ENCODE measurements at places on chromosomes 11 and 22.

DNA sequence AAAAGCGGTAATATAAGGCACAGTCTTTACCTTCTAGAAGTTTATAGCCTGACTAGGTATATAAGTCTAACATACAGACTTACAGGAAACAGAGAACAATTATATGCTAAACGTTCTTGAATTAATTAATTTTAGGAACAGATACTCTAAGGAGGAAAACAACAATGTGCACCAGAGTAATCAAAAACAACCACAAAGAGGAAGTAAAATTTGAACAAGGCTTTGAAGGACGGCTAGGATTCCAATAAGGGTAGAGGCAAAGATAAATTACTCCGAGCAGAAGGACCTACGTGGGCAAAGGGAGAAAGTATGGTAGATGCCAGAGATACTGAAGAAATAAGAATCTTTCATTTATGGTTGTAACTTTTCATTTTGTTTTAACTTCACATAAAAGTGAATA, 54.4 kb downstream of the ENTHD1 start:
- DNase-seq = no peak

- no peak for DNase-seq
These were observed 12.8 kb downstream of the MOB2 start for GRCh38 chr11:1473786-1474185.

DNA sequence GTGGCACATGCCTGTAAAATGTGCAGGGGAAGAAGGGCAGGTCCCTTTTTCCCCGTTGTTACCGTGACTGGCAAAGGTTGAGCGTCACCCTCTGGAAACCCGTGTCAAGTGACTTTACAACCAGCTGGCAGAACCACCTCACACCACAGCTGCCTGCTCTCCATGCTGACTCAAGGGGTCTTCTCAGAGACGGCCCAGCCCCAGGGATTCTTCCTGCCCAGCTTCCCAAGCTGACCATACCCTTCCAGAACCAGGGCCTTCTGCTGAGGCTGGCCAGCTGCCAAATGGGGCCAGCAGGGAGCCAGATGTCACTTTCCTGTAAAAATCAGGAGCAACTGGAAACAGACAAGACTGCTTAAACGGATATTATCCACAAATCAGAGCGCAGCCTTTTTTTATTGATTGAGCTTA, 6.3 kb downstream of the PC start:
- no peak for DNase-seq

DNA sequence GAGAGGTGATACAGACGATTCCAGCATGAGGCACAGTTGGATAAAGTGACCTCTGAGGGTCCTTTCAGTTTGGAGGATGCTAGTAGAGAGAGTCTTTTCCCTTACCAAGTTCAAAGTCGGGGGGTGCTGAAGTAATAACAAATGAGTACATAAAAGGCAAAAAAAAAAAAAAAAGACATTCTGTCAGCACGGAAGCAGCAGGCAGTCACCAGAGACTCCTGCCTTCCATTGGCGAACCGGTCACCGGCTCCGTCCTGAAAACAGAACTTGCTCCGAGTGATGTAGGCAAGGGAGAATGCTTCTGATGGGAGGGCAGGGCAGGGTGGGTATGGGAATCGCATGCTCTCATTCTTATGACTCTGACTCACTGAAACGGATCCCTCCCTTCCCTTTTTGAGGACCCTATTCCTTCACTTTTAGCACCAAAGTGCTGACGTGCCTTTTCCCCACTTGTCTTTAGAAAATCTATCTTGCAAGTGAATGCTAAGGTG, 65.9 kb downstream of the PRR5L start:
- DNase-seq = no peak

- DNase-seq = no peak
These were observed 25.4 kb downstream of the NEU3 start for GRCh38 chr11:75014129-75014528.

GRCh38 chr11:83933008-83933407, 646.8 kb upstream of the CCDC90B start:
- no peak for DNase-seq

- DNase-seq = peak; percentile 87
These were observed 5.7 kb downstream of the PIK3IP1 start for GRCh38 chr22:31286360-31287255.

DNA sequence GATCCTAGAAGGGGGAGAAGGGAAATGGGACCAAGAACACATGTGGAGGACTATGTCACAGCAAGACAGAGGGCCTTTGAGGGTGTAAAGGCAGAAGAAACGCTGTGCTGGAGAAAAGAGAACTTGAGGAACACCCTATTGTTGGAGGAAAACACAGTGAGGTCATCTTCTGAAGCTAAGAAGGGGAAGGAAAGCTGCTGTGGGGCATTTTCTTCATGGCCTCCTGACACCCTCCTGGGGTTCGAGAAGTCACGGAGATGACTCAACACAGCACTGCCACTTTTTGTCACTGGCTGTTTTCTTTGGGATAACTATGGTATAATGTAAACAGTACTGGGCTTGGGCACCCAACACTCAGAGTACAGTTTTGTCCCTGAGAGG, 492.6 kb upstream of the CADM1 start:
- no peak for DNase-seq

- no peak for DNase-seq
These were observed 148.1 kb downstream of the FAM76B start for GRCh38 chr11:95641495-95641894.

GRCh38 chr22:25159028-25159427, 40.6 kb upstream of the CRYBB3 start:
- no peak for DNase-seq

Data from Kasumi-1 (cell line).